ENCODE measurements at places on chromosomes 4 and X.
A peak's percentile ranks its signal among the peaks of the same experiment; 100 is the strongest.

- peak; percentile 6 for DNase-seq
Observed at GRCh38 chrX:134172588-134173259, 64.3 kb upstream of the CCDC160 start.

- no peak for DNase-seq
Observed at GRCh38 chr4:175017751-175018150, 99.6 kb downstream of the ADAM29 start.

DNA sequence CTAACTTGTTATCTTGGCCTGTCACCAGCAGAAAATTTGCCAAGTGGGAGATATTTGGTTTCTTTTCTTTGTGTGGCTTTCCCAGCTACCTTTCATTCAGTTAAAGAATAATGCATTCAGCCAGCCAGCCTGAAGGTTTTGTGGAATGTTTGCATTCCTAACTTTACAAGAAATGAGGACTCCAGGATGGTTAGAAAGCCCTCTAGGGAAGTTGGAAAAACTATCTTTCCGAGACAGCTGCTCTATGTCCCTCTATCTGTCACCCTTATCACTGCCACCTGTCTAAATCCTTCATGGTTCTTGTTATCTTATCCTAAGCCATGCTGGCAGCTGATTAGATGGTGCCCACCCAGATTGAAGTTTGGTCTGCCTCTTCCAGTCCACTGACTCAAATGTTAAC lies 384.2 kb downstream of the SH3BGRL start:
- DNase-seq = no peak

- DNase-seq = peak; percentile 6
Observed at GRCh38 chrX:10077425-10078188, 79.2 kb upstream of the CLCN4 start.

DNA sequence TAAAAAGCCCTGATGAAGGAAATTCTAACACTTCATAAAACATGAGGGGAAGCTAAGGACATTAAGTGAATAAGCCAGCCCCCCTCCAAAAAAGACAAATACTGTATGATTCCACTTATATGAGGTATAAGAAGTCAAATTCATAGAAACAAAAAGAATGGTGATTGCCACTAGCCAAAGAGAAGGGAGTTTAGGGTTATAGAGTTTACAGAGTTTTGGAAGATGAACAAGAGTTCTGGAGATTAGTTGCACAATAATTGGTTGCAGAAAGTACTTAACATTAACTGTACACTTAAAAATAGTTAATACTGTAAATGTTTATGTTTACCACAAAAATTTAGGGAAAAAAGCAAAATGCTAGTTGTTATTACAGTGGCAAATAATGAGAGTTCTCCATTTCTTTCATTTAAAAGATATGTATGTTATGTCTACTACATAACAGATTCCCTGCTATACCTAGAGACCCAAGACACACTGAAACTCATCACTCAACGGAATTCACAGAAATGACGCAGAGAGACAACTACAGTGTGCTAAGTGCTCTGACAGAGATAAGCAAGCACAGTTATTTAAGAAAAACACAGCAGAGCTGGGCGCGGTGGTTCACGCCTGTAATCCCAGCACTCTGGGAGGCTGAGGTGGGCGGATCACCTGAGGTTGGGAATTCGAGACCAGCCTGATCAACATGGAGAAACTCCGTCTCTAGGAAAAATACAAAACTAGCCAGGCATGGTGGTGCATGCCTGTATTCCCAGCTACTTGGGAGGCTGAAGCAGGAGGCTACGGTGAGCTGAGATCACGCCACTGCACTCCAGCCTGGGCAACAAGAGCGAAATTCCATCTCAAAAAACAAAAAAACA lies 37.2 kb downstream of the EIF4E start:
- DNase-seq = no peak
